ENCODE measurements at places on chromosomes 12 and 14.

GRCh38 chr12:42386308-42386707 is 60.3 kb downstream of the PPHLN1 start:
- no peaks in the 10 kb centered on the region for H3K27me3 ChIP-seq
- H3K4me1 ChIP-seq: peaks cover 4% of the 10 kb centered on the region
- H3K36me3 ChIP-seq: peaks cover 30% of the 10 kb centered on the region
- DNase-seq: no peak
- no peak overlapping the region for H3K4me3 ChIP-seq

GRCh38 chr12:2494486-2495192 is 300.1 kb upstream of the FKBP4 start:
- peak overlapping the region; percentile 72 for H3K27ac ChIP-seq
- no peaks in the 10 kb centered on the region for H3K4me1 ChIP-seq
- H3K27me3 ChIP-seq: no peaks in the 10 kb centered on the region
- H3K4me3 ChIP-seq: no peak overlapping the region
- no peaks in the 10 kb centered on the region for H3K36me3 ChIP-seq
- no peak for DNase-seq

- H3K27me3 ChIP-seq: no peaks in the 10 kb centered on the region
- no peaks in the 10 kb centered on the region for H3K36me3 ChIP-seq
- no peaks in the 10 kb centered on the region for H3K4me1 ChIP-seq
- H3K27ac ChIP-seq: no peak overlapping the region
- DNase-seq: no peak
Observed at GRCh38 chr14:105153739-105154475, 14.7 kb downstream of the JAG2 start.

- no peaks in the 10 kb centered on the region for H3K27me3 ChIP-seq
- no peak for DNase-seq
- no peaks in the 10 kb centered on the region for H3K4me1 ChIP-seq
- H3K36me3 ChIP-seq: no peaks in the 10 kb centered on the region
Observed at GRCh38 chr14:66782853-66783252, 274.9 kb downstream of the GPHN start.

DNA sequence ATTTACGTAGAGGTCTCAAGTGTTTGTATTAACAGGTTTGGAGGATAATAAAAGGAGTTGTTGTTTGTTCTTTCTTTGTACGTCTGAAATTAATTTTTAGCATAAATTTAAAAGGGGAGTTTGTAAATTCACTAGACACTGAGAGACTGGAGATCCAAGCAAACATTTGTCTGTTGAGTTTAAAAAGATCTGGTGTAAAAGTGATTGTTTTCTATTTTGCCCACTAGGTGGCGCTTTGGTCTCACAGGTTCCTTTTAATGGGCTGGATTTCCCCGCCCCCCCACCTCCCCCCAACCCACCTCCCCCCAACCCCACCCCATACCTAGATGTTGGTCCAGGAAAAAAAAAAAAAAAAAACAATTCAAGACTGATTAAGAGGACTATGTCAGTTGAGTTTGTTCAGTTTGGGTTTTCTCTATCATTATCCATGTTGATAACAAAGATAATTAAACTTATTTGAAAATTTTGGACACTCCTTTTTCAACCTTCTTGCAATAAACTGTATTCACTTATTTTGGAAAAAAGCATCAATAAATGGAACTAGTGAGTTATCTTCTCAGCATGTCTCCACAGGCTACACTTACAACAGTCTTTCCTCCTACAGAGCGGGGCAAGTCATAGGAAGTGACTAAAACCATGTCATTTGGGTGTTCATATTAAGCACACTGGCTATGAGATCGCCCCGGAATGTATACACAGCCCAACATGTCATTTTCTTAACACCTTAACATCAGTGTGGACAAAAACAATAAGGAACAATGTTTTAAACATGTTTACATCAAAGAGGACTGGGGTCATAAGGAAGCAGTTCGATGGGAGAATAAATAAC is 841.1 kb downstream of the NRXN3 start:
- DNase-seq: peak; percentile 18
- H3K27me3 ChIP-seq: no peaks in the 10 kb centered on the region
- no peaks in the 10 kb centered on the region for H3K36me3 ChIP-seq

DNA sequence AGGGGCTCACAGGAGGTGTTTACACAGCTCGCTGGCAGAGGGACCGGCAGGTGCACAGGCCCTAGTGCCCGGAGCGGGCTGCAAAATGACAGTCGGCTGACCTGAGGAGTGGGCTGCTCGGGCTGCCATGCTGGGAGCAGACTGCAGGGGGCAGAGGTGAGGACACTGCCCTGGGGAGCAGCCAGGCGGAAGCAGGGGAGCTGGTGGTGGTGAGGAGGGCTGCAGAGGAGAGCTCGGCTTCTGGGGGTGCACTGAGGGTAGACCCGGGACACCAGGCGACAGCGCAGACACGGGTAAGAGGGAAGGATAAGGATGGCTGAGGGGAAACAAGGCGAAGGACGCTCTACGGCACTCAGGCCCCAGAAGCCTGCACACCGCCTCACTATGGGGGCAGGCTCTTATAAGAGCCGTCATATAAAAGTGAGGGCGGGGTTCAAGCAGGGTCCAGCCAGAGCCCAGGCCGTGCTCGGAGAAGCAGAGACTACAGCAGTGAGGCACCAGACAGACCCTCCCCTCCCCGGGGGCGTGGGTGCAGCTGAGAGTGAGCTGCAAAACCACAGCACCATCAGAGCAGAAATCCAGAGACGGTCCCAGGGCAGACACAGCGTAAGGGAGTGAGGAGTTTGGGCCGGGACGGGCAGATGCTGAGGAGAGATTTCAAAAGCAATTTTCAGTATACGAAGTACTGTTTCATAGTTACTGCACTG is 62.5 kb downstream of the CCDC88C start:
- no peak for DNase-seq
- no peak overlapping the region for H3K27ac ChIP-seq
- peaks cover 26% of the 10 kb centered on the region for H3K4me1 ChIP-seq
- H3K27me3 ChIP-seq: no peaks in the 10 kb centered on the region
- H3K4me3 ChIP-seq: no peak overlapping the region

DNA sequence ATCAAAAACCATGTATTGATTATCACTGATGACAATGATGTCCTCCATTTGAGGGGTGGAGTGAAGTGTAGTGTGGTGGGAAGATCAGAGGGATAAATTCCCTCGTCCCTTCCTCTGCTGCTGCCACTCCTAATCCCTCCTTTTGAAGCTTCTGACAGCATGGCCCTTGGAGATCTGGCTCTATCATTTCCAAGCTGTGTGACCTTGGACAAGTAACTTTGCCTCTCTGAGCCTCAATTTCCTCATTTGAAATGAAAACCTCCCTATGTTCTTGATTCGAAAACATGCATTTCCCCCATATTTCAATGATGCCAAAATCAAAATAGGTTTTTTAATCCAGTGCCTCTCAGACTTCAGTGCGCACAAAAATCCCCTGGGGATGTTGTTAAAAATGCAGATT is 231.6 kb downstream of the RBM19 start:
- H3K36me3 ChIP-seq: no peaks in the 10 kb centered on the region
- H3K4me1 ChIP-seq: no peaks in the 10 kb centered on the region
- no peak overlapping the region for H3K4me3 ChIP-seq
- no peak for DNase-seq
- H3K27ac ChIP-seq: no peak overlapping the region

DNA sequence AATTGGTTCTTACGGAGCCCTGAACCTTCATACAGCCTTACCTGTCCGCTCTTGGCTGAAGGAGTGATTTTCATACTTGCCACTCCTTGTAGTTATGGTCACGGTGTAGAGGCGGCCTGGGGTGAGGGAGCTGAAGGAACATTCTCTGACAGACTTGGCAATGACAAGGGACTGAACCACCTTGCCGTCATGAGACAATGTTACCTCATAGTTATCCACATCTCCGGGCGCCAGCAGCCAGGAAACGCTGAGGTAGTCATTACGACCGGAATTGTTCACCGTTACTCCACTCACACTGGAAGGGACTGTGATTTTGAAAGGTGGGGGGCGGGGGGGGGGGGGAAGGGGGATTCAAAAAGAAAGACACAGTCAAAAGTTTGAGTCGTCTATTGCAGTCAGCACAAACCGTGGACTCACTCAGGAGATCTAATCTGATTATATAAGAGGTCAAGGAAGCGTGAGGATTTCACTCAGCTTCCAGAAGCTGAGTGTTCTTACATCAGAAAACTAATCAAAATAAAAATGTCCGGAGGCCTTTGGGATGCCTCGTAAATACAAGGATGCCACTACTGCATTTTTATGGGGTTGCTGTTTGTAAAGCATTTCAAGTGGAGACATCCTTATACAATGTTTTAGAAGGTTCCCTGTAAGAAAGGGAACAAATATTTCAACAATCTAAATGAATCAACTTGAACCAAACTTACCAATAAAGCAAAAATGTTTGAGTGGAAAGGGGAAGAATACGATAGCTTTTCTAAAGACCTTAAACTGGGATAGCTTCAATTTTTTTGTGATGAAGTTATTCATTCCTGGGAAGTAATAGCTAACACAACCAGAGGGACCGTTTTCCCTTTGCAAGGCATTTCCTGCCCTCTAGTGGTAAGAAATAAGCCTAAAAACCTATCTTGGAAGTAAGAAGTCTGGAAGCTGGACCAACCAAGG is 60.6 kb downstream of the PTPRB start:
- DNase-seq: no peak
- peak overlapping the region; percentile 40 for H3K27ac ChIP-seq
- no peaks in the 10 kb centered on the region for H3K27me3 ChIP-seq
- no peak overlapping the region for H3K4me3 ChIP-seq

- H3K27me3 ChIP-seq: no peaks in the 10 kb centered on the region
- no peak for DNase-seq
- H3K4me1 ChIP-seq: peaks cover 15% of the 10 kb centered on the region
- peaks cover 24% of the 10 kb centered on the region for H3K36me3 ChIP-seq
- H3K4me3 ChIP-seq: peak overlapping the region; percentile 61
- peak overlapping the region; percentile 86 for H3K27ac ChIP-seq
Observed at GRCh38 chr12:21656905-21657325, 727 bp downstream of the LDHB start.

GRCh38 chr12:93126069-93126474 is 197.0 kb upstream of the EEA1 start:
- no peaks in the 10 kb centered on the region for H3K27me3 ChIP-seq
- no peaks in the 10 kb centered on the region for H3K4me1 ChIP-seq
- no peak overlapping the region for H3K27ac ChIP-seq
- H3K36me3 ChIP-seq: no peaks in the 10 kb centered on the region

Data from tibial nerve (tissue), 4 donors.